T-cell (primary cell): ENCODE measurements at places on chromosomes 3 and 15.
A peak's percentile ranks its signal among the peaks of the same experiment; 100 is the strongest.

DNA sequence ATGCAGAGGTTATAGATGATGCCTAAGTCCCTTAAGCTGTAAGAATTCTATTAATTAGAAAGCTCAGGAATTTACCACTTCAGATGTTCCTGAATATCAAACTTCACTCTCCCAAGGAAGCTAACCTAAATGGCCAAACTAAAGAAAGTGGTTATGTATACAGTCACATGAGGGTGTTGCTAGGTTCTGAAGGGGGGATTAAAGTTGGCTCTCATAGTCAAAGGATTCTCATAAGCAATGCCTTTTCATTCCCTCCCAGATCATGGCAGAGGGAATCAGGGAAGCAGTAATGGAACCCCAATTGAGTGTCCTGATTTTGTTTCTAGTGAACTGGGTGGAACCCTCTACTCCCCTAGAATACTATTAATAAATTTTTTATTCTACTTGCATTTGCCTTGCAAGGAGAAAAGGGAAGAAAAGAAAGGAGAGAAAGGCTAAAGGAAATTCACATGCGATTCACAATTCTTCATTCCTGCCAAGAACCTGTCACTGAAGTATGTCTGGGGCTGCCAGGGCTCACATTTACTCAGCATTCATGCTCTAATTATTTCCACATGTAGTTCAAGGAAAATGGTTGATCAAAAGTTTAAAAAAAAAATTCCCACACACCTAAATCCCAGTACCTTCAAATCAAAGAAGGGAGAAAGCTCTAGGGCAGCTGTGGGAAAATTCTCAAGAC is 25.1 kb downstream of the FSTL1 start:
- DNase-seq, result no peak

- no peak for DNase-seq
Measured at GRCh38 chr3:38655708-38656300, 6.3 kb upstream of the SCN5A start.

GRCh38 chr3:69442771-69443311 is 57.0 kb upstream of the FRMD4B start:
- DNase-seq, result no peak

DNA sequence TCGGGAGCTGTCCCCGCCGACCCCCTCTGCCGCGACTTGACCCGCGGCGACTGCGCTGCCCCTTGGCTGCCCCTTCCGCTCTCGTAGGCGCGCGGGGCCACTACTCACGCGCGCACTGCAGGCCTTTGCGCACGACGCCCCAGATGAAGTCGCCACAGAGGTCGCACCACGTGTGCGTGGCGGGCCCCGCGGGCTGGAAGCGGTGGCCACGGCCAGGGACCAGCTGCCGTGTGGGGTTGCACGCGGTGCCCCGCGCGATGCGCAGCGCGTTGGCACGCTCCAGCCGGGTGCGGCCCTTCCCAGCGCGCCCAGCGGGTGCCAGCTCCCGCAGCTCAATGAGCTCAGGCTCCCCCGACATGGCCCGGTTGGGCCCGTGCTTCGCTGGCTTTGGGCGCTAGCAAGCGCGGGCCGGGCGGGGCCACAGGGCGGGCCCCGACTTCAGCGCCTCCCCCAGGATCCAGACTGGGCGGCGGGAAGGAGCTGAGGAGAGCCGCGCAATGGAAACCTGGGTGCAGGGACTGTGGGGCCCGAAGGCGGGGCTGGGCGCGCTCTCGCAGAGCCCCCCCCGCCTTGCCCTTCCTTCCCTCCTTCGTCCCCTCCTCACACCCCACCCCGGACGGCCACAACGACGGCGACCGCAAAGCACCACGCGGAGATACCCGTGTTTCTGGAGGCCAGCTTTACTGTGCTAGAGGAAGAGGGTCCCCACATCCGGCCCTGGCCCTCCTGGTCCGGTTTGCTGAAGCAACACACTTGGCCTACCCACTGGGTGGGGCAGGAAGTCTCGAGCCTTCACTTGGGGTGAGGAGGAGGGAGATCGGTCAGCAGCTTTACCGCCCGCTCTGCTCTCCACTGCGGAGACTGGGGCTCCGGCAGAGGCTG is at the start of gene RASSF1:
Gene RASSF1, minus strand, starts transcription at position 389 of the 882 bp plus-strand sequence. Its CDS starts 31 bp downstream, at position 358.
- peak; percentile 54 for DNase-seq

GRCh38 chr3:73600293-73600938 is 24.3 kb downstream of the PDZRN3 start:
- DNase-seq, result no peak

DNA sequence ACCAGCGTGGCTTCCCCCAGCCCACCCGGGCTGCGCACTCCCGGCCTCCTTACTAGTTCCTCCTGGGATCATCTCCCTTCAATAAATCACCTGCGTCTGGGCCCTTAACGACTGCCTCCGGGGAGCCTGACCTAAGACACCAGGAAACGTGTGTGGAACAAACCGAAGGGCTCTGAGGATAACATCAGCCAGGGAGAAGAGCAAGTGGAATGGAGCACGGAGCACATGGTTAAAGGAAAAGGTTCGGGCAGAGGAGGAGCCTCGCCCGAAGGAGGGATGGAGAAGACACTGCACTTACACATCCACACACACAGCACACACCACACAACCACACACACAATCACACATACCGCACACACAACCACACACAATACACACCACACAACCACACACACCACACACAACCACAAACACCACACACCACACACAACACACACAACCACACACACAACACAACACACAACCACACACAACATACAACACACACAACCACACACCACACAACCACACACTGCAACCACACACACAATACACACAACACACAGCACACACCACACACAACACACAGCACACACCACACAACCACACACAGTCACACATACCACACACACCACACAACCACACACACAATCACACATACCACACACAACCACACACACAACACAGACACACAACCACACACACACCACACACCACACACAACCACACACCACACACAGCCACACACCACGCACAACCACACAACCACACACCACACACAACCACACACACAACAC is 24.7 kb downstream of the CPN2 start:
- DNase-seq, result no peak

- DNase-seq, result no peak
Measured at GRCh38 chr3:130851277-130851676, 42.6 kb upstream of the ATP2C1 start.

- DNase-seq, result no peak
Measured at GRCh38 chr3:30233913-30234646, 372.3 kb upstream of the TGFBR2 start.

DNA sequence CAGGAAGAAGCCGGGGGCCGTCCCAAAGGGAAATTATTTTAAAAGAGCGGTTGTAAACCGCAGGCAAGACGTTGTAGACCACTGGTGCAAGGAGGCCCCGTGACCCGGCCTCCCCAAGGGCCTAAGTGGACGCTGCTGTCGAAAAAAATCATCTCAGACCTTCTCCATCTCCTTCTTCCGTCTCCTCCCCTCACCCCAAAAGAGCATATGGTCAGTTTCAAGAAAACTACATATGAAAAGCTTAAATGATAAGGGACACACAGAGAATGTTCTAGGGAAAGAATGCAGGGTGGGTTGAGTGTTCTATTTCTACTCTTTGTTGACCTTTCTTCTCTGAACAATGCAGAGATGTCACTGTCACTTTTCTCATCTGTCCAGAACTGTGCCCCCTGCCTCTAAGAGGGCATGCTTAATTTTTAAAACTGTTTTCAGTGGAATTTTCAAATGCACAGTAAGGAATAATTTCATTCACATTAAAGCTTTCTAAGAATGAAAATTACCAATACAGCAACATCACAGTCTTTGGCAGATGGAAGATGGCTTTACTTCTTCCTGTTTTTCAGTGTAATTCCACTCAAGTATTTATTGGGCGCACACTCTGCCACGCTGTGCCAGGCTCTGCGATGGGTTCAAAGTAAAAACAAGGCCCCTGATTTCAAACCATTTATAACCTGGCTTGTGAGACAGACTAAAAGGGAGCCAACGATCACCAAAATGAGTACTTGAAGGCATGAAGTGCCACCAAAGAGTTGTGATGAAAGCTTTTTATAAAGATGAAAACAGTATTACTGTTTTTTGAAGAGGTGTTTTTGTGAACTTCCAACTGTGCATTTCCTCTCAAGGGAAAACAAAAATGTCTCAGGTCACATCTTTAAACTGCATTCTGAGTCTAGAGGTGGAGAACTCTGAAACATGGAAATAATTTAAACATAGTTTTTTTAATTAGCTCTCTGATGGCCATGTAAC is 891 bp upstream of the TOP2B start:
- DNase-seq, result no peak

GRCh38 chr3:68876112-68876713 is 56.1 kb downstream of the TAFA4 start:
- DNase-seq, result peak; percentile 6

DNA sequence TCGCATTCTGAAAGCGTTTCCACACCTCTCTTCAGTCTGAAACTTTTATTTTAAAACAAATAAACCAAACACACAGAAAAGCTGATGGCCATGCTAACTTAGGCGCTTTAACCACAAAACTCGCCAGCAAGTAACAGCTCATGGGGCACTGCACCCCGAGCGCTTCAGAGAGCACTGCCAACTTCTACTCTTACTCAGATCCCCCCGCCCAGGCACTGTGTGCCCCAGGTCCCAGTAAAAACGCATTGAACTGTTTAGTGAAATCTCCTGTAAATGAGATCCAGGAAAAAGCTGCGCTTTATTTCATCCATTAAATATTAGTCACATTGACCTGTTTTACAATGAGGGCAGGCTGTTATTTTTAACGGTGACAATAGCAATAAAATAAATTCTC is 99.7 kb downstream of the LRIG1 start:
- no peak for DNase-seq
